Stimulated activated CD8-positive, alpha-beta memory T cell treated with anti-CD3 and anti-CD28 coated beads, Interleukin-4, amount 100 ng/mL, for 1 hour (primary cell): ENCODE measurements at places on chromosomes 4 and X.

DNA sequence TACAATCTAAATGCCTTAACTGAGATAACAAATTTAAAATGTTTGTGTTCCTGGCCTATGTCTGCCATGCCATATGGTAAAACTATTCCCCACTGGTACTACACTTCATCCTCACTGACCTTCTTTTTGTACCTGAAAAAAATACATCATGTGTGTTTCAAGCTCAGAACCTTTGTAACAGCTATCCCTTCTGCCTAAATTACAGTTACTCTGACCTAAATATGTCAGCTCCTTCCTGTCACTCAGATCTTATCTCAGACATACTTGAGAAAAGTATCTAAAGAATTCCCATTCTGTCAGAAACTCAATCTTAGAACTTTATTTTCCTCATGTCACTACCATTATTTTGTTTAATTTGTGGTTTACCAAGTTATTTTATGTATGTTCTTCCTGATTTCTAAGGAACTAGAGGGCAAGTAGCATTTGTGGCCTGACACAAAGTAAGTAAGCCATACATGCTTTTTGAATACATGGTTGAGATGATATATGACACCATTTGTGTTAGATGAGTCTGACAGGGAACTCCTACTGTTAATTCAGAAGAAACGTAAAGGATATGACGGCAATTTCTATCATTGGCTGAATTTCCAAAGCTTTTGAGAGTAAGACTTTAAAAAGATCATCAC is 456.5 kb upstream of the NDST3 start:
- DNase-seq, result no peak

DNA sequence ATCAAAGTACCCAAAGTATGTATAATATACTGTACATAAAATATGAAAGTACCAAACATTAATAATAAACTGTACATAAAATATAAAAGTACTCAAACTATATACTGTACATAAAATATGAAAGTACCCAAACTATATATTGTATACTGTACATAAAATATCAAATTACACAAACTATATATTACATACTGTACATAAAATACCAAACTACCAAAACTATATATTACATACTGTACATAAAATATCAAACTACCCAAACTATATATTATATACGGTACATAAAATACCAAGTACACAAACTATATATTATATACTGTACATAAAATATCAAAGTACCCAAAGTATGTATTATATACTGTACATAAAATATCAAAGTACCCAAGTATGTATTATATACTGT is 723.7 kb downstream of the CWH43 start:
- no peak for DNase-seq

- no peak for DNase-seq
Observed at GRCh38 chrX:149124526-149125108, 380.5 kb downstream of the IDS start.

DNA sequence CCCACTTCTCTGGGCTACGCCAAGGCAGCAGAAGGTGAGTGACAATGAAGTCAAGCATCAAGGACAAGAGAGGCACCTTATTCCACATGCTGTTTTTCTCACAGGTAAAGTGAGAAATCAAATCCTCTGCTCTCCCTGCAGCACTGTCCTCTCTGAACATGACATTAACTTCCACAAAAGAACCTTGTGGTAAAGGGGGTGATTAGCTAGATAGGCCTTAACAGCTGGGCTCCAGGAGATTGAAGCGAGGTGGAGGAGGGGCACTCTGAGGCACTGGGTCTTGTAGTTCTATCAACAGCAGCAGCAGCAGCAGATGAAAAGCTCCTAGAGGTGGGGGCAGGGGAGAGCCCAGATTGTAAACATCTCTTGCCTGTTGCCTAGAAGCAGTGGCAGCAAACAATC is 96.8 kb upstream of the CXXC4 start:
- DNase-seq, result no peak
